HFF-Myc (cell line): ENCODE measurements at places on chromosomes 12 and 14.

- peak; percentile 6 for DNase-seq
These were observed 9.7 kb downstream of the TOX4 start for GRCh38 chr14:21486640-21487087.

DNA sequence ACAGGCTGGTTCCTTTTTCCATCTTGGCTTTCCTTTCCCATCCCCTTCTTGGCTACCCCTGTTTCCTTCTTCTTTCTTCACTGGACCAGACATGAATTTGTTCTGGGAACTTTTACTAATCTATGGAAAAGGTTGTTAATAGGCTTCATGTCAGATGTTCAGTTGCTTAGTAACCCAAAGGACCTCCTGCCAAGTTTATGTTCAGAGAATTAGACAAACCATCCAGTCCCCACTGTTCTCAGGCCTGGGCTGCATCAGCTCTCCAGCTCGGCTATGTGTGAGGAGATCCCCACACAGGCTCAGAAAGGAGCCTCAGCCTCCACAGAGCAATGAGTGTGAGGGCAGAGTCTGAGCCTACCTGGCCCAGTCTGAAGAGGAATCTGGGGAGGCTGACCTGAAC is 78.0 kb downstream of the AKAP6 start:
- DNase-seq = no peak

GRCh38 chr12:54306925-54307741 is 6.3 kb upstream of the NFE2 start:
- no peak for DNase-seq

DNA sequence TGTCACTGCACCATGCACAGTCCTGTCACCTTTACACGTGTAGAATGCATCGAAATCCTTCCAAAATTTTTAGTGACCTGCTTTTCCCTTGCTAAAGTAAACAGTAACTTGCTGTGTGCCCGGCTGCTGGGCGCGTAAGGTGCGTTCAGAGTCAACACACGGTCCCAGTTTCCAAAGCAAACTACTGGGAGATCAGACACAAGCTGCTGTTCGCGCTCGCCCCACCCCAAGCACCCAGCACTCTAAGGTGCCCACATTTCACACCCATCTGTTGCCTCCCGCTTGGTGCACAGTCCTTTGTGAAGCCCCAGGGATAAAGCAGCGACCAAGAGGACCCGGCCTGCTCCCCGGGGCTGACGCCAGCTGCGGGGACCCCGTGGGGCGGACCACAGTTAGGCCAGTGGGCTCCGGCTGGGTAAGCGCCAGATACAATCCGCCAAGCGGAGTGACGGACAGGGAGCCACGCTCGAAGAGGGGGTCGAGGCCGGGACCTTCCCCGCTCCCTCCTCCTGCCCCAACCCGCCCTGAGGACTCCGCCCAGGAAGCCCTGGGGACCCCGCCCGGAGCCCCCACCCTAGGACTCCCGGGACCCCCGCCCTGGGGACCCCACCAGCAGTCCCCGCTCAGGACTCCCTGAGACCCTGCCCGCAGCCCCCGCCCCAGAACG is 633 bp downstream of the STX2 start:
- DNase-seq = no peak

GRCh38 chr12:12880537-12880936 is 10.8 kb upstream of the GPRC5A start:
- DNase-seq = no peak

GRCh38 chr12:90622431-90622830 is 332.5 kb downstream of the CCER1 start:
- DNase-seq = no peak

GRCh38 chr12:107108995-107109508 is 15.7 kb upstream of the CRY1 start:
- DNase-seq = no peak
